ENCODE measurements at places on chromosomes 11 and 22.

GRCh38 chr22:37211075-37211865 is 1.0 kb downstream of the SSTR3 start:
- no peak overlapping the region for H3K4me3 ChIP-seq
- no peak for DNase-seq
- no peak overlapping the region for H3K27ac ChIP-seq
- no peaks in the 10 kb centered on the region for H3K27me3 ChIP-seq
- H3K36me3 ChIP-seq: no peaks in the 10 kb centered on the region

DNA sequence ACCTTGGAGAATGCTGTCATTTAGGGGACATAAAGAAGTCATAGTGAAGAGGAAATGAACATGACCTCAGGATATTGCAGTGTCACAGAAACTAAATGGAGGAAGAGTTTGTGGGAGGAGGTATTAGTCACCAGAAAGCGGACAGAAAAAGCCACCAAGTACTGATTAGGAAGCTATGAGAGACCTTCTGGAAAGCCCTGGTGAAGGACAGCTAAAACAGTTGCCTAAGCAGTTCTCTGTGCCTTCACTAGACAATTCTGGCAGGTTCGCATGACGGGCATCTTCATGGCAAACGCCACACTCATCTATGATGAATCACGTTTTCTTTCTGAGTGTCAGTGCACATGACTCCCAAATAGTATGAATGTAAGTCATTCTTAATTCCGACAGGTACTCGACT is 325.8 kb downstream of the C11orf87 start:
- H3K27ac ChIP-seq: no peak overlapping the region
- no peak overlapping the region for H3K4me3 ChIP-seq
- no peak for DNase-seq
- H3K4me1 ChIP-seq: no peaks in the 10 kb centered on the region

DNA sequence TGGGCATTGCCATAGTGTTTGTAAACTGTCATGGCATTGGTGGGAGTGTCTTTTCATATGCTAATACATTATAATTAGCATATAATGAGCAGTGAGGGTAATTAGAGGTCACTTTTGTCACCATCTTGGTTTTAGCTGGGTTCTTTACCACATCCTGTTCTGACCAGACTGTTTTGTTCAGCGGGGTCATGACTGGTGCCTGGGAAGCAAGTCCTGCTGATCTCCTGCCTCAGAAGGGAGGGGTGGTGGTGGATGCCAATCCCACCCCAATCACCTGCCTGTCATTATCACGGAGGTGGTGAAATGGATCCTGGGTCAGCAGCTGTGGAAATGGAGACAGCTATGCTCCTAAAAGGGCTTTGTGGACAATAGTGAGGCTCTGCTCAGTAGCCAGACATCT is 31.2 kb downstream of the IL18 start:
- no peak for DNase-seq
- H3K4me1 ChIP-seq: no peaks in the 10 kb centered on the region
- H3K4me3 ChIP-seq: no peak overlapping the region
- H3K36me3 ChIP-seq: no peaks in the 10 kb centered on the region
- H3K27ac ChIP-seq: no peak overlapping the region

DNA sequence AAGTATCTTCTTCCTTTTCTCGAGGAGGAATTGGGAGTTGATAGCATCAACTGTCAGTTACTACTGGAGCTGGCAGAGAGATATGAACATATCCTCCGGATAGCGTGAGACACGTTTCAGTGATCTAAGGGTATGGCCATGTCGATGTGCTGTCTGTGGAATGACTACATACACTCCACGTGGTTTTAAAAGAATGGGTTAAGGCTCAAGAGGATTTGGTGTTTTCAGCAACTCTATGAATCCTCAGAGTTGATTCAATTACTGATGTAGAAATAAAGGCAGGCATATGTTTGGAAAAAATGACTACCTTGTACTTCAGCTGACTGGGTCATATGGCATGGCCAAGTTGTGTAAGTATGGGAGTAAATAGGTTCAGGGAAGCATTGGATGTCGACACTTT is 22.9 kb downstream of the MMP13 start:
- no peak overlapping the region for H3K4me3 ChIP-seq
- no peaks in the 10 kb centered on the region for H3K27me3 ChIP-seq
- no peak for DNase-seq
- H3K27ac ChIP-seq: no peak overlapping the region
- no peaks in the 10 kb centered on the region for H3K36me3 ChIP-seq

DNA sequence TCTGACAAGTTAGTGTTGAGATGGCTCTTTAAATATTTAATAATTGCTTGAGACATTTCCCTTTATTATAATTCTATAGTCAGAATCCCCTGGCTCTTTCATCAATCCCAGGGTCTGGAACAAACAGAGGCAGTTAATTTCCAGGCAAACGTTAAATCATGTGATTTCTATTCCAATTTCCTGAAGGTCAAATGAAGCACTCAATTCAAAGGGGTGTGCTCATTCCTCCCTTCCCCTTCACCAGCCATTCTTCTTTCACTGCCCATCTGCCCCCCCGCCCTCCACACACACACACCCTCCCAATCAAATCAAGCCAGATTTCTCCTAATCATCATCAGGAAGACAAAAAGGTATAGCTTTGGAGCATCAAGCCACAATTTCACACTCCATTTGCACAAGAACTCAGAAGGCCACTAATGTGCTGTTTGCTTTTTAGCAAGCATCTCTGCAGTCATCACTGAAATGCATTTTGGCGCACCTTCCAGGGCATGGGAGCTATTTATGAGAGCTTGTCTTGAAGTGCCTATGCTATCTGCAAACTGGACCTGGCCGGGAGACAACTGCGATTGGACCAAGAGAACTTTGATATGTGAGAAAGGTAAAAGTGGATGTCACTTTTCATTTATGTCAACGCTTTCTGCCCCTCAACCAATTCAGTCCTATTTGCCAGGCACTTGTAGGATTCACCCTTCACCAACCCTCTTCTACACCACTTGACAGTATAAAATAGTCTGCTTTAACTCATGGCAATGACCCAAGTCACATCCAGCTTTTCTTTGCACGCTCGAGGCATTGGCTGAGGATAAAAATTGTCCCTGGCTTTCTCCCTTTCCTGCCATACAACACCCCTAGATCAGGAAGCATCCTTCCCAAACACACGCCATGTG is 315.1 kb upstream of the API5 start:
- H3K4me3 ChIP-seq: no peak overlapping the region
- H3K4me1 ChIP-seq: no peaks in the 10 kb centered on the region
- DNase-seq: no peak
- no peak overlapping the region for H3K27ac ChIP-seq
- H3K36me3 ChIP-seq: no peaks in the 10 kb centered on the region

GRCh38 chr11:8839957-8840945 is 70.7 kb upstream of the AKIP1 start:
- no peaks in the 10 kb centered on the region for H3K4me1 ChIP-seq
- DNase-seq: no peak
- no peak overlapping the region for H3K27ac ChIP-seq
- no peaks in the 10 kb centered on the region for H3K27me3 ChIP-seq
- no peaks in the 10 kb centered on the region for H3K36me3 ChIP-seq
- H3K4me3 ChIP-seq: no peak overlapping the region

DNA sequence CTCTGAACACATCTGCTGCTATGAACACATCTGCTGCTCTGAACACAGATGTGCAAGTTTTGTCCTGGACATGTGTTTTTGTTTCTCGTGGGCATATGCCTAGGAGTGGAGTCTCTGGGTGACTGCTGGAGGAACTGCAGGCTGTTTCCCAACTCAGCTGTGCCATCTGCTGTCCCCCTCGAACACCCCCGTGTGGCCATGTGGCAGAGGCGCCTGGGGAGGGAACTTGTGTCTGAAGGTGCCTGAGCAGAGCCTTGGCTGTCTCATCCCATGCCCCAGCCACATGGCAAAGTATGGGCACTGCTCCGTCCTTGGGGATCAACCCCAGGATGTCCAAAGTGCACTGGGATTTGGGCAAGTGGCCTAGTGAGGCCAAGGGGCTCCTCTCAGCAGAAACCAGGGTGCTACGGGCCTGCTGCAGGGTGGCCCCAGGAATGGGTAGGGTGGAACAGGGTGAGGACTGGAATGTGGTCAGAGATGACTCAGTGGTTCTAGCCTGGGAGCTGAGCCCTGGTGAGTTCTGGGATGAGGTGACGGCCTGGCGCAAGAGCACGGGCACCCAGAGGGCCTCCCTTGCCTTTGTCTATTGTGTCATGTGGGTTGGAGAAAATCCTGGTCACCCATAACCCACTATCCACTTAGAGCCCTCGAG is 14.7 kb downstream of the GATD1 start:
- peaks cover 34% of the 10 kb centered on the region for H3K36me3 ChIP-seq
- no peak for DNase-seq
- no peak overlapping the region for H3K4me3 ChIP-seq
- H3K27me3 ChIP-seq: no peaks in the 10 kb centered on the region
- no peak overlapping the region for H3K27ac ChIP-seq

DNA sequence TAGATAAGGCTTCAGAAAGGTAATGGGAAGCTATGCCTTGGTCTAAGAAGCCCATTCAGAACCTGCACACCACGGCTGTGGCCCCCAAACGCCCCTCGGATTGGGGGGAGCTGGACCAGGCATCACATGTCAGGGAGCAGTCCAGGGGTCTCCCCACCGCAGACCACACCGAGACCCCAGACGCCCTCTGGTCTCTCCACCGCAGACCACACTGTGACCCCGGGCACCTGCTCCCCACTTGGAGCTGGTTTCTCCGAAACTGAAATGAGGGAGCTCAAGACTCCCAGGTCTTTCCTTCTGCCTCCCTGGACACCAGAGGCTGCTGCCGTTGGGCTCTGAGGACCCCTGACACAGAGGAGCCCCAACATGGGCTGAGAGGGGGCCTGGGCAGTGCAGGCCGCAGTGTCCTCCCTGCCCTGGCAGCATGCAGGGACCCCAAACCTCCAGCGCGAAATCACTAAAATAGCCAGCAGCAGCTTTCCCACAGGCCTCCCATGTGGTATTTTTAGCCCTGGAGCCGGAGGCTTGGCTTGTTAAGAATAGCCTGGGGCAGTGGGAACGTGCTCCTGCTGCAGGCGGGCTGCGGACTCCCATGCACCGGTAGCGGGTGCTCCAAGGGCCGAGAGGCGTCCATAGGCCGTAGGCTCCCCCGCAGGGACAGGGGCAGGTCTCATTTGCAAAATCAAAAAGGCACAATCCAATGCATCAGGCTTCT is 7.7 kb downstream of the LINC01488 start:
- no peak for DNase-seq
- H3K36me3 ChIP-seq: no peaks in the 10 kb centered on the region
- H3K27me3 ChIP-seq: no peaks in the 10 kb centered on the region

DNA sequence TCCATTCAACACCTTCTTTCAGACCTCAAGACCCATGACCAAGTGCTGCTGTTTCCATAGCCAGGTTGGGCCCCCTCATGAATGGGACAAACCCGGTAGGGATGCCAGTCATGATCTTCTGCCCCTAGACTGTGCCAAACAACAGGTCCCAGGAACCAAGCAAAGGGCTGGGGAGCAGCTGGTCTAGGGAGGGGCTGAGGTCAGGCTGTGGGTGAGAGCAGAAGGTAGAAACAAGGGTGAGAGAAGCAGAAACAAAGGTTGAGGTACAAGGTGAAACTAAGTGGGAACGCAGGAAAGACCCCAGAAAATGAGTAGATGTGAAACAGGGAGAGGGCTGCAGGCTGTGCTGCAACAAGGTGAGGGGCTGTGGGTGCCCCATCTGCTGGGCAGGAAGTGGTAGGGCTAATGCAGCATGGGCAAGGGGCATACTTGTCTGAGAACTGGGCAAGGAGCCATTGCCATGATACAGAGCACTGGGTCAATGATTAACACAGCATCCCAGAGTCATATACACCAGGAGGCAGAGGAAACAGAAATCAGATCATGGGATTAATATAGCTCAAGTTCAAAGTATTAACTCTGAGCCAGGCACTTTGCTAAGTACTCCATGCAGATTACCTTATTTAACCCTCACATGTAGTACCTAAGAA is 45.9 kb downstream of the SLC1A2 start:
- no peak overlapping the region for H3K4me3 ChIP-seq
- no peak for DNase-seq
- no peaks in the 10 kb centered on the region for H3K27me3 ChIP-seq

DNA sequence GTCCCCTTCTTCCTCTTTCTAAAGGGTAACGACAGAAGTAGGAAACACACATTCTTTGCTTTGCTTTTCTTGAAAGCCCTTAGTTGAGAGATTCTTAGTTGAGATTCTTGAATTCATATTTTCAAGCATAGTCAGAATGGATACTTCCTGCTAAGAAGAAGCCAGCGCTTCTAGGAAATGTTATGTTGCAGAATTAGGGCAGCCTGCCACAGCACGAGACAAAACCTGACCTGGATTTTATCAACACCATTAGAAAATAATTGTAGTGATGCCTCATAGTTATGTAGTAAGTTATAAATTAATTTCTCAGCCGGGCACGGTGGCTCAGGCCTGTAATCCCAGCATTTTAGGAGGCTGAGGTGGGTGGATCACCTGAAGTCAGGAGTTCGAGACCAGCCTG is 37.9 kb upstream of the NUP160 start:
- H3K27me3 ChIP-seq: no peaks in the 10 kb centered on the region
- peaks cover 51% of the 10 kb centered on the region for H3K4me1 ChIP-seq
- peak overlapping the region; percentile 21 for H3K4me3 ChIP-seq
- no peaks in the 10 kb centered on the region for H3K36me3 ChIP-seq
- H3K27ac ChIP-seq: no peak overlapping the region

DNA sequence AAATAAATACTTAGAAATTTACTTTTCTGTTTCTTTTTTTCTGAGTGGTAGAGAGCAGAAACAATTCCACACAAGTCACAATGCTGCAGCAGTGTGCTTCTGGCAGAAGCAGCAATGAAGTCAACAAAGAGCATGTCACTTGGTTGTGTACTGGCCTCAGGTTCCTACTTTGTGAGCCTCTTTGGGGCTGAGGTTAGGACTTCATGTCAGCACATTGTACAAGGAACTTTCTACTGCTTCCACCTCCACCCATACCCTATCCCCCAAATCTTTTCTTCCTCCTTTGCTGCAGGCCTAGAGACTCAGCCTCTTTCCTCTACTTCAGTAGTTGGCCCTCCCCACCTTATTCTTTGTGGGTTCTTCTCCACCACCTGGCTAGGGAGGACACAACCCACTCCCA is 252.7 kb upstream of the PITPNB start:
- H3K27ac ChIP-seq: no peak overlapping the region
- no peak overlapping the region for H3K4me3 ChIP-seq
- DNase-seq: no peak
- H3K36me3 ChIP-seq: no peaks in the 10 kb centered on the region

GRCh38 chr11:8335186-8335585 is 71.5 kb upstream of the LMO1 start:
- no peak overlapping the region for H3K27ac ChIP-seq
- no peaks in the 10 kb centered on the region for H3K27me3 ChIP-seq
- DNase-seq: no peak
- H3K36me3 ChIP-seq: no peaks in the 10 kb centered on the region
- H3K4me1 ChIP-seq: no peaks in the 10 kb centered on the region

- no peaks in the 10 kb centered on the region for H3K27me3 ChIP-seq
- H3K36me3 ChIP-seq: no peaks in the 10 kb centered on the region
- no peak overlapping the region for H3K27ac ChIP-seq
- H3K4me1 ChIP-seq: no peaks in the 10 kb centered on the region
- H3K4me3 ChIP-seq: no peak overlapping the region
Observed at GRCh38 chr11:81165164-81165563, 1568.5 kb downstream of the FAM181B start.
